ENCODE measurements at places on chromosomes 6 and 20.

GRCh38 chr6:170124150-170124549, 166.7 kb downstream of the DLL1 start:
- DNase-seq, result no peak

DNA sequence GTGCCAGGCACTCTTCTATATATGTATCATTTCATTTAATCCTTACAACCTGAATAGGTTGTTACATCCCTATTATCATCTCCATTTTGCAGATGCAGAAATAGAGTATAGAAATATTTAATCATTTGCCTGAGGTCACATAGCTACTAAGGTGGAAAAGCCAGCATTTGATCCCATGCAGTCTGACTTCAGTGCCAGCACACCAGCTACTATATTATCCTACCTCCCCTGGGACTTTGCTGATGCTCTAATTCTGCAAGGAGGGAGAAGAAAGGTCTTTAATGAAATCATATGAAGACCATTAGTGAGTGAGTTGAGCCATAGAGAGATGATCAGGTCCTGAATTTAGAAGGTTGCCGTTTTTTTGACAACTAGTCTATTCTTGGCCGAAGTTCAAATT, 53.7 kb downstream of the TOP1 start:
- no peak for DNase-seq

DNA sequence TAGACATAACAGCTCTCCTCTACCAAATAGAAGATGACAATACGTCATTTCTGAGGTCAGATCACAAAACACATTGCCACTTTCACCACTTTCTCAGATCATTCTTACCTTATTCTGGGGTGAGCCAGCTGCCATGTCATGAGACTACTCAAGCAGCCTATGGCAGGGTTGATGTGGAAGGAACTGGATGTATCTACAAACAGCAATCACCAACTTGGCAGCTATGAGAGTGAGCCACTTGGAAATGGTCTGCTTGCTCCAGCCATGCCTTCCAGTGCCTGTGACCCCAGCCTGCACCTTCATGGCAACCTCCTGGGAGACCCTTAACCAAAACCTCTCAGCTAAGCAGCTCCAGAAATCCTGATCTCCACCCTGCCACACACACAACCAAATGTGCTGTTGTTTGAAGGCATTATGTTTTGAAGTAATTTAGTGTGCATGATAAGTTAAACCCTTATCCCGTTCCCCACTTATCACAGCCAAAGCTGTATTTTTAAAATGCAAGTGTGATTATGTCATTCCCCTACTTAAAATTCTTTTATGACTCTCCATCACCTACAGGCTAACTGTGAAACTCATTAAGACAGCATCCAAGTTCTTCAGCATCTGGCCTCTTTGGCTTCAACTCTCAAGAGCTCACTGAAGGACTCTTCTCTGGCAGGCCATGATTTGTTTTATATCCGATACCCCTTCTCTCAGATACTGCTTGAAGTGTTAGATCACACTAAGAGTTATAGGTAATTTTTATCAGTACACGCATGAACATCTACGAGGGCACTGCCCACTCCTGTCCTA, 150.6 kb downstream of the LY86 start:
- DNase-seq, result no peak

DNA sequence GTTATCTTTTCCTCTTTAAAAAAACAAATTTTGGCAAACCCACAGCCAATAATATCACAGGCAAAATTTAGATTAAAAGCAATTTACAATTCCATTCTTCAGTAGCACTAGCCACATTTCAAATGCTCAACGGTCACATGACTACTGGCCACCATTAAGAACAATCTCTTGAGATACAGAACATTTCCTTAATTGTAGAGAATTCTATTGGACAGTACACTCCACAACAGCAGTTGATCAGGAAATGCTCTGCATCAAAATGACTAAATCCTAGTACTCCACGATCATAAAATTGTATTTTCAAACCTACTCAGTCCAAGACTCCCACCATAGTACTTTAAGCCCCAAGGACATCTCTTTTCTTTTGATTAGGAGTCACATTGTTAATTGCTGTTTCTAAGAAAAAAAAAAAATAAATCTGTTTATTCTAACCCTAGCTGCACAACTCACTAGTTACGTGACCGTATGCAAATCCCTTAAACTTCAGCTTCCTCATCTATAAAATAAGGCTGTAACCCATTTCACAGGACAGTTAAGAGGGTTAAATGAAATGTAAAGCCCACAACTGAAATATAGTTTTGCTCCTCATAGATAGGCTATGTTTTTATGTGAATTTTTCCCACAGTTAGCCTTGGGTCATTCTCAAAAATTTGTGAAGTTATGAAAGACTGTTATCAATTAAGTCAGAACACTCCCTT, 9.8 kb downstream of the C6orf62 start:
- no peak for DNase-seq

DNA sequence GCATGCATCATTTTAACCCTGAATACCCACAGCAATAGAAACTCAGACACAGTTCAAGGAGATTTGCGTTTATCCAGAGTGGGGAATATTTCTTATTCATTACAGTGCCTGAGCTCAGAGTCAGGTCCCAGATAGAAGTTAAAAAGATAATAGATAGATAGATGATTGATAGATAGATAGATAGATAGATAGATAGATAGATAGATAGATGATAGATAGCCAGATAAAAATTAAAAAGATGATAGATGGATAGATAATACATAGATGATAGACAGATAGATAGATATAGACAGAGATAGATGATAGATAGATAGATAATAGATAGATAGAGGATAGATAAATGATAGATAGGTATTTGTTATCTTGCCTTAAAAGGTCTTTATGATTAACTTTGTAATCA, 184.7 kb downstream of the MYLK4 start:
- DNase-seq, result no peak

- no peak for DNase-seq
Observed at GRCh38 chr6:128024046-128024445, 123.2 kb upstream of the THEMIS start.

DNA sequence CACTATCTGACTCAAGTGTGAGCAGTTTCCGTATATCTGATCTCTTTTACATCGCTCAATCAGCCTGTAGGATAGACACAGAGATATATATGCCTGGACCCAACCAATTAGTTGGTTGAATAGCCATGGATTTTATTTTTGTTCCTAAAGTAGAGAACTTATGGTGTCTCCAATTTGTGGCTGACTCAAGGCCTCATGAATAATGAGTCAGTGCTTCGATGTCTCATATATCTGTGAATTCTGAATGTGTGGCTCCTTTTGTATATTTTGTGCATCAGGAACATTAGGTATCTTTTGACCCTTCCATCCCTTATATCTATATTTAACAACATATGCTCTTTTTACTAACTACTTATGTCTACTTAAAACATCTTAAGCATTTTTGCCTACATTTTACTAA, 64.5 kb downstream of the OR2B2 start:
- no peak for DNase-seq

- no peak for DNase-seq
Observed at GRCh38 chr6:143842461-143842901, 657 bp upstream of the LTV1 start.

GRCh38 chr6:23006656-23007055, 437.3 kb downstream of the HDGFL1 start:
- no peak for DNase-seq

- no peak for DNase-seq
Observed at GRCh38 chr6:106728296-106728870, 99.0 kb downstream of the QRSL1 start.

DNA sequence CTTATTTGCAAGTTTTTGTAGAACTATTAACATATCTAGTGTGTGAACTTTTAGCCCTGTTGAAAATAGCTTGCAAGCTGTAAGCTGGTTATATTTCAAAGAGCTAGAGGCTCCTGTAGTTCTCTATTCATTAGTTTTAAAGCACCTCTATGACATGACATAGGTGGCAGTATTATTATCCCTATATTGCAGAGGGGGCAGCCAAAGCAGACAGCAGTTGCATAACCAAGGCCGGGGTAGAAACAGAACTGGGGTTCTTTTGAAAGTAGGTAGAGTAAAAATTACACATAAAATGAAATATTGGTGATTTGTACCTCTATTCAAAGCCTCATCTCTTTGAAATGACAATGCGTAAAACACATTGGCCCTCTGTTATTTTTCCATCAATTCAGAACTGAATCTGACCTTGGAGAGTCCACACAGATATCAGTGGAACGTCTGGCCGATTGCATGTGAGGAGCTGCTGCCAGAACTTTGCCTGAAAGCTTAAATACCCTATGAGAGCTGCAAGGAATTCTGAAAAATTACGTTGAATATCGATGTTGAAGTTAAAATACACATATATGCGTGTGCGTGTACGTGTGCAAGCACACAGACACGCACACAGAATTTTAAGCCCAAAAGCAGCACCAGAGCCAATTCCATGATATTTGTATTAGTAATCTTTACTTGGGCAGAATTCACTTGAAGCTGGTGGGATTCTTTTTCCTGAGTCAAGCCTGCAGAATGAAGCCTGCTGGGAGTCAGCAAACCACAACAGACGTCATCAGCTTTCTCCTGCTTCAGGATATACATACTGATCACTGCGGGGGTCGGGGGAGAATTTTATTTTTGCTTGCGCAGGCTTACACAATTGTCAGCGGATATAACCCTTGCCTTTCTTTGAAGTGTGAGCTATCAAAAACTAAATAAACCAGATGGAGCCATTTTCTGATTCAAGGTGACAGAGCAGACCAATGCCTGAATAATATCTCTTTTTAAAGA, 163.2 kb downstream of the PDE7B start:
- peak; percentile 60 for DNase-seq

GRCh38 chr6:145090801-145091585, 644.3 kb downstream of the EPM2A start:
- DNase-seq, result no peak

DNA sequence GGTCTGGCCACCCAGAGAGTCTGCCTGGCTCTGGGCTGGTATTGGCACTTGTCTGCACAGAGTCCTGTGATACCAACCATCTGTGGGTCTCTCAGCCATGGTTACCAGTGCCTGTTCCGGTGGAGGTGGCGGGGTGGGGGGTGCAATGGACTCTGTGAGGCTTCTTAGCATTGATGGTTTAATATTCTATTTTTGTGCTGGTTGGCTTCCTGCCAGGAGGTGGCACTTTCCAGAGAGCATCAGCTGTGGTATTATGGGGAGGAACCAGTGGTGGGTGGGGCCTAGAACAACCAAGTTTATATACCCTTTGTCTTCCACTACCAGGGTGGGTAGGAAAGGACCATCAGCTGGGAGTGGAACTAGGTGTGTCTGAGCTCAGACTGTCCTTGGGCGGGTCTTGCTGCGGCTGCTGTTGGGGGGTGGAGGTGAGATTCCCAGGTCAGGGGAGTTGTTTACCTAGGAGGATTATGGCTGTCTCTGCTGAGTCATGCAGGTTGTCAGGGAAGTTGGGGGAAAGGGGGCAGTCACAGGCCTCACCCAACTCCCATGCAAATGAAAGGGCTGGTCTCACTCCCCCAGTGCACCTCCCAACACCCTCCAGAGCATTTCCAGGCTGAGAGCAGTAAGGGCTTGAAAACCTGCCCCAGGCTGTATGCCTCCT, 117.5 kb downstream of the FLRT3 start:
- no peak for DNase-seq

DNA sequence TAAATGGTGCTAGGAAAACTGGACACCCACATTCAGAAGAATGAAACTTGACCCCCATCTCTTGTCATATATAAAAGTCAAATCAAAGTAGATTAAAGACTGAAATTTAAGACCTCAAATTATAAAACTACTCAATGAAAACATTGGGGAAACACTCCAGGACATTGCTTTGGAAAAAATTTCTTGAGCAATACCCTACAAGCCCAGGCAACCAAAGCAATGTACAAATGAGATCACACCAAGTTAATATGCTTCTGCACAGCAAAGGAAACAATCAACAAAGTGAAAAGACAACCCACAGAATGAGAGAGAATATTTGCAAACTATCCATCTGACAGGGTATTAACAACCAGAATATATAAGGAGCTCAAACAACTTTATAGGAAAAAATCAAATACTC, 407.9 kb upstream of the BTBD3 start:
- DNase-seq, result no peak

- no peak for DNase-seq
Observed at GRCh38 chr6:47484616-47485015, 7.0 kb downstream of the CD2AP start.

DNA sequence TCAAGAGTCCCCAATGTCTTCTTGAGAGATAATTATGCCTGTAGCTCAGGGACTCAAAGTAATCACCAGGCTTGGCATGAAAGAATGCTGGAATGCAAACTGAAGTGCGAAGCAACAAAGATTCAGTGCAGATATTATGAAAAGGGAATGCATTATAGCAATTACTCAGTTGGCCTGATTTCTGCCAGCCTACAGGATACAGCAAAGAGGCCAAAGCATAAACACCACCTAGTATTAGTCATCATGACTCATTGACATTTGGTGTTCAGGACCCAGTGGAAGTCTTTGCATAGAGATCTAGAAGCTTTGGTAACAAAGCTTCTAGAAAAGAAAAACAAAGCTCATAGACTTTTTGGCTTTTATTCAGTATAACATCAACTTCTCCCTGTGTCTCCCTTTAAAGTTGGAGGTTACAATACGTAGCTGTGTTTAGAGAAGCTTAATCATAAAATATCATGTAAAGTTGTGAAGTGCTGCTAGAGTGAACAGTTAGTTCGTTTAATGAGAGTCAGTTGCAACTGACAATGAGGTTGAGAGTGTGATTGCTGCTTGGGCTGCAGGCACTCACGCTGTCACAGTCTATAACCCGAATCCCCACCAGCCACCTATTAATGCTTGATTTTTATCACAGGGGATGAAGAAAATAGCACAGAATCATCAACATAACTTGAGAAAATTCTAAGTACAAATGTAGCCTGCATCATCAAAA, 932.7 kb downstream of the TFAP2A start:
- peak; percentile 73 for DNase-seq

DNA sequence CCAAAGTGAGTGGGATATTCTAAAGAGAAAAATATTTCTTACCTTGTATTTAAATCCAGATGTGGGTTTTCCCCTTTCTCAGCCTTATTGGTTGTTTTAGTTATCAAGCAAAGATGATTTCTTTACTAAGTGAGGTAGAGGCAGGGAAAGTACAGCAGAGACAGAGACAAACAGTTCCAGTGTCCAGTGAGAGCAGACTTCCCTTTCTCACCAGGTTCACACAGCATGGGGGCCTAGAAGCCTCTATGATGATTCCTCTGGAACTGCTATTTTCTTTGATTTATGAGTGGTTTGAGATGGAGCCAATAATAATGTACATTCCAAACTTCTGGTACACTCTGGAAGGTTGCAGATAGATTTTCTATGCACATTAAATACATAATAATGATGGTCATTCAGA, 234.0 kb upstream of the MARCKS start:
- no peak for DNase-seq

GRCh38 chr6:139115989-139116758, 18.7 kb upstream of the HECA start:
- DNase-seq, result no peak

DNA sequence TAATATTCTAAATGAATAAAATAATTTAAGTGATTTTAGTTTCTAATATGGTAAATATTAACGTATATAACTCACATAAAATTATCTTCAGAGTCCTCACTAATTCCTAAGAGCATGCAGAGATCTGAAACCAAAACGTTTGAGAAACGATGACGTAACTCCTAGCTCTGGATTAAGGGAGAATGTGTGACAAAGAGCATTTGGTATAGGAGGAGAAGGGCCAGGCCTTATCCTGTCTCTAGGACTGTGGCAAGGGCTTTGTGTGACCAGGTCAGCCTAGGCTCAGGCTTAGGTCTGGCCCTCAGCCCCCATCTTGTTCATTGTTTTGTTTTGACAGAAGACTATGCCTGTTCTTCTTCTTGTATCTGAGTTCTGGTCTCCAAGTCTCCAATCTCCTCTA, 19.2 kb upstream of the POLR1H start:
- no peak for DNase-seq
